ENCODE measurements at places on chromosomes 3 and 15. TPM values are rescaled to one million over a fixed set of nuclear protein-coding genes. Genes with fewer than 3 reads are reported as not detected.

DNA sequence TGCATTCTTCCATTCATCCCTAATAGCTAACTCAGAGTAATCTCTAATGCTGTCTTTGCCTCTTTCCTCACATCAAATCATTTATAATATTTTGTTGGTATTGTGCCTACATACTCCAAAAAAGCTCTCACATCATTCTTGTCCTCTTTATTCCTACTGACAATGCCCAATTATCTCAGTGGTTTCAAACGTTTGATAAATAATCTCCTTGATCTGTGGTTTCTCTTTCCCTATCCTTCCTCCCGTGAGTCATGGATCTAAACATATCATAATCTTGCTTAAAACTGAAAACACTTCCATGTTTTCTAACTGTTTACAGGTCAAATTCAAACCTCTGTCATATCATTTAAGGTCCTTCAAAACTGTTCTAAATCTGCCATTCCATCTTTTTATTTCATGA lies 115.1 kb downstream of the CNTN6 start:
- no peak for DNase-seq

- peak; percentile 47 for DNase-seq
These were observed 82.2 kb upstream of the SLC25A26 start for GRCh38 chr3:66138336-66139313.

- DNase-seq = no peak
These were observed 176.1 kb upstream of the RGMA start for GRCh38 chr15:93265111-93265556.

CLRN1 gene
- not detected for total RNA-seq

CPEB1 gene
- 0.18 TPM for total RNA-seq

CRABP1 gene
- total RNA-seq = 0.96 TPM
